Amygdala (tissue), 56 donors: ENCODE measurements at places on chromosomes 13 and 19.
A peak's percentile ranks its signal among the peaks of the same experiment; 100 is the strongest.

DNA sequence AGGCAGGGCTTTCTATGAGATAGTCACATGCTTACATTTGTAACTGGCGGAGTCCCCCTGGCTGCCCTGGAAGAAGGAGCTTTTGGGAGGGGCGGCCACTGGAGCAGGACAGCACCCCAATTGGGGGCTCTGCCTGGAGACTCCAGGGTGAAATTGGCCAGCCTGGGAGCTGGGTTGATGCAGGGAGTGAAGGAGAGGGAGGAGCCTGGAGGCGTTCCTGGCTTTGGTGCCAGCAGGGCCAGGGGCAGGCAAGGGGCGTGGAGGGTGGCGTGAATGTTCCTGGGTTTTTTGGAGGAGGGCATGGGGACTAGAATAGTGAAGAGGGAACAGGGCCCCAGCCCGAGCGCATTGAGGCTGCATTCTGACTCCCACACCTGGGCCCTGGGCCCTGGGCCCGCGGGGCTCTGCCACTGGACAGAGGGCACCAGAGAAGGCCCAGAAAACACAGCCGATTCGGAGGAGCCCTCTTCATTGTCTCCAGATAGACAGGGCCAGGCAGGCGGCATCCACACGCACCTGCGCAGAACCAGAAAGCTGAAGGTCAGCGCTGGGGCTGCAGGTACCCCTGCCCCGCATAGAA is 29.5 kb downstream of the COMP start:
- no peak for DNase-seq

- DNase-seq = no peak
These were observed 12.2 kb downstream of the XAB2 start for GRCh38 chr19:7617172-7617571.

- no peak for DNase-seq
These were observed 207.4 kb downstream of the NHLRC3 start for GRCh38 chr13:39245688-39246087.

DNA sequence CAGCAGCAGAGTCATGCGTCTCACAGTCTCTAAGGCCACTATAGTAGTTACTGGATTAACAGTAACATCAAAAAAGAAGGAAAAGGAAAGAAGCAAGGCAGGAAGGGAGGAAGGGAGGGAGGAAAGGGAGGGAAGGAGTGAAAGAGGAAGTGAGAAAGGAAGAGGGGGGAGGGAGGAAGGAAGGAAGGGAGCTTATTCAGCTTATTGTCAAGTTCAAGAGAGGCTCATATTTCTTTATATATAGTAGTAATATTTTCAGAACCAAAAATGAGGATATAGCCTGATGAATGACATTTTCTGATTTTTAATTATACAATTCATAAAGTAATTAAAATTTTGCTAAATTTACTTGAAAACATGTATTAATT is 17.7 kb upstream of the RUBCNL start:
- DNase-seq = no peak

- no peak for DNase-seq
These were observed 19.9 kb downstream of the GAS6 start for GRCh38 chr13:113843864-113844556.

- no peak for DNase-seq
These were observed 88.1 kb upstream of the SOX21 start for GRCh38 chr13:94800423-94800822.

GRCh38 chr13:33958964-33959363 is 141.0 kb downstream of the RFC3 start:
- DNase-seq = no peak

DNA sequence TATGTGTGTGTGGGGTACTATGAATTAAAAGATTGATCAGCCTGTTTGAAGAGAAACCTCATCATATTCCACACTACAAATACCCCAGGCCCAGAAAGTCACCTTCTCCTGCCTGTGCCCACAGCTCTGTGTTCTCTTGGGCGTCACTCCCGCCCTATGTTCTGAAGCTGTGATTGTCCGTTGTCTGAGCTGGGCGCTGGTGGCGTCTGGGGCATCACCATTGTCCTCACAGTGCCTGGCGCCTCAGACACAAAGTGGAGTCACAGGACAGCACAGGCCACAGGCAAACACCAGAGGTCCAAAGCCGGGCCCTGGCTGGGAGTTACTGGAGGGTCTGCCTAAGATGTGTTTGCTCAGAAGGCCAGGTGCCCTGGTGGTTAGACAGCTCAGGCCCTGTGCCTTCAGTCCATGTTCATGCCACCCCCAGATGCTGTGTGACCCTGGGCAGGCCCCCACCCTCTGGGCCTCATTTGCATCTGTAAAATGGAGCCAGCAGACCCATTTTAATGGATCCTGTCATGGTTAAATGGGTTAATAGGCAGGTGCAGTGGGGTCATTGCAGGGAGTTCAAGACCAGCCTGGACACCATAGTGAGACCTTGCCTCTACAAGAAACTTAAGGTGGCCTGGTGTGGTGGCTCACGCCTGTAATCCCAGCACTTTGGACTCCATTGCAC is 34.5 kb downstream of the DNM2 start:
- peak; percentile 65 for DNase-seq

DNA sequence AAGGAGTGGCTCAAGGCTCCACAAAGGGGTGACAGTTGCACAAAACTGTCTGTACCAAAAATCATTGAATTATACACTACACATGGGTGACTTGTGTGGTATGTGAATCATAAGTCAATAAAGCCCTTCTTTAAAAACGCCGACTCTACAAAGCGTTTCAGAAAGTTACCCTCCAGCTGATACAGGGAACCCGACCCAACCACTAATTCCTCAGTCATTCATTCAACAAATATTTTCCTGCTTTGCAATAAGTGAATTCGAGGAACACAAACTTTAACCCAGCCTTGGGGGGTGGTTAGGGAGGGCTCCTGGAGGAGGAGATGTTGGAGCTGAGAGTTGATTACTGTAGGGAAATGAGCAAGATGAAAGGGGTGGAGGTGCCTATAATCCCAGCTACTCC is 32.0 kb downstream of the LTBP4 start:
- DNase-seq = no peak

- DNase-seq = no peak
These were observed 393.0 kb downstream of the ITGBL1 start for GRCh38 chr13:101845245-101846020.

GRCh38 chr19:49565261-49565660 is 15.1 kb downstream of the NOSIP start:
- no peak for DNase-seq

- no peak for DNase-seq
These were observed 47.9 kb downstream of the ZNF99 start for GRCh38 chr19:22735911-22736645.

- DNase-seq = peak; percentile 80
These were observed 65.1 kb downstream of the ZNF823 start for GRCh38 chr19:11673608-11674041.

DNA sequence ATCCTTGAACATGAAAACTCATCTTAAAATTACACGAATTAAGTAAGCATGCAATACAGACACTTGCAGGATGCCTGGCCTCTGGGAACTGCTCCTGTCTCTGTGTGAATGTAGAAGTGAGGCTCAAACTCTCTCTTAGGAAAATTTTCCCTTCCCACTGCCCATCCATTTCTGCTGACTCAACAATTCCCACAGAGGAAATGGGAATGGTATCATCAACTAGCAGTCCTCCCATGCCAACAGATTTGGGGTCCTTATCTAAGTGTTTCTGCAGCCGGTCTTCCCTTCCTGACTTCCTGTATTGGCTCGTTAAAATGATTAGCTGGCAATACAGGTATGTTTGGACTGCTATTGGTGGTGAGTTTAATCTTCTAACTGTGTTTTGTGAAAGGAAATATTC is 85.8 kb downstream of the DOCK9 start:
- no peak for DNase-seq

DNA sequence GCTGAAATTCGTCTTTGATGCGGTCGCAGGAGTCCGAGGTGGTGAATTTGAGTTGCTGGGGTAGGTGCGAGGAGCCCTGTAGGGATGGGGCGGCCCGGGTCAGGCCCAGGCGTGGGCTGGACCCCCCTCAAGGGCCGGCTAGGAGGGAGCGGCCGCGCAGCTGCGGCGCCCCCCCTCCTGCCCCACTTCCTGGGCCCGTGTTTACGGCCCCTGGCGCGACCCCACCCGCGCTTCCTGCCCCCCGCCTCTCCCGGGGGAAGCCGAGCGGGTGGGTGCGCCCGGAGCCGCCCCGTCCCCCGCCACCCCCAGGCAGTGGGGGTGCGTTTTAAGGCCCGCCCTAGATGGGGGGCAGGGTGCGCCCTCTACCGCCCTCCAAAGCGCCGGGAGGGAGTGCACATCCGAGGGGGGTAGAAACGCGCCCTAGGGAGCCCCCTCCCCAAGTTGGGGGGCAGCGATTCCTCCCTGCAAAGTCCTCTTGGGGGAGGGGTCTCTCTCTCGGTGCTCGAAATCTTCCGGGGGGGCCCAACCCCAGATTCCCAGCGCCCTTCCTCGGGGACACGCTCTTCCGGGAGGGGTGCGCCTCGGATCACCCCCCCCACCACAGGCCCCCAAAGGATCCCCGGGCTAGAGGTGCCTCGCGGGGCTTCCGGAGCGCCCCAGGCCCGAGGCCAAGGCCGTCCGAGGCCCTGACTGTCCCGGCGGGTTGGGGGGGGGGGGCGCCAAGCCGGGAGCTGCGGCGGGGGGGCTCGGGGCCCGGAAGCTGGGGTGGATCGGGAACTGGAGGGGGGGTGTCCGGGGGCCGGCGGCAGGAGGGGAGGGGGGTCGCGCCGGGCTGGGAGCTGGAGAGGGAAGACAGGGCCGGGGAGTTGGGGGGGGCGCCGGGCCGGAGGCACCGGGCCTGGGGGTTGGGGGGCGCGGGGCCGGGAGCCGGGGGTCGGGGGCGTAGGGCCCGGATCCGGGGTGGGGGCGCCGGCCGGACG is 823 bp downstream of the TLE5 start:
- DNase-seq = no peak

DNA sequence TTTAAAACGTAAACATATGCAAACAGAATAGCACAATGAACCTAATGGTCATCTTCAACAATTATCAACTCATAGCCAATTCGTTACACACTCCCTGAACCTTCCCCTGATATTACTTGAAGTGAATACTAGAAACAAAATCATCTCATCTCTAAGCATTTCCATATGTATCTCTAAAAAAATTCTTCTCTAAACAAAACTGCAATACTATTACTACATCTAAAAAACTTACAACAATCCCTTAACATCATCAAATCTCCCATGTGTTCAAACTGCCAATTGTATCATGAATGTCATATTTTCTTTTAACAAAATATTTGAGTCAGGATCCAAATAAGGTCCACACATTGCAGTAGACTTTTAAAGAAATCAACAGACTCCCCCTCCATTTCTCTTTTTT is 61.4 kb downstream of the FRY start:
- no peak for DNase-seq

- DNase-seq = no peak
These were observed 117.2 kb upstream of the MAB21L1 start for GRCh38 chr13:35593651-35594050.

DNA sequence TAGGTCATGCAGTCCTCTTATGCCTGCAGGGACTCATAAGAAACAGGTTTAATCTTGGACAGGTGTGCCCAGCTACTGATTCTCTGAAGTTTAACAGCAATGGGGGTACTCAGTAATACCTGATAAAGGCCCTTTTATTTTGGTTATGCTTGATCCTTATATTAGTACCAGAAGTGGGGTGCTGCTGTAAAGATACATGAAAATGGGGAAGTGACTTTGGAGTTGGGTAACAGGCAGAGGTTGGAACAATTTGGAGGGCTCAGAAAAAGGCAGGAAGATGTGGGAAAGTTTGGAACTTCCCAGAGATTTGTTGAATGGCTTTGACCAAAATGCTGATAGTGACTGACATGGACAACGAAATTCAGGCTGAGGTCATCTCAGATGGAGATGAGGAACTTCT is 14.6 kb upstream of the TMTC4 start:
- no peak for DNase-seq

DNA sequence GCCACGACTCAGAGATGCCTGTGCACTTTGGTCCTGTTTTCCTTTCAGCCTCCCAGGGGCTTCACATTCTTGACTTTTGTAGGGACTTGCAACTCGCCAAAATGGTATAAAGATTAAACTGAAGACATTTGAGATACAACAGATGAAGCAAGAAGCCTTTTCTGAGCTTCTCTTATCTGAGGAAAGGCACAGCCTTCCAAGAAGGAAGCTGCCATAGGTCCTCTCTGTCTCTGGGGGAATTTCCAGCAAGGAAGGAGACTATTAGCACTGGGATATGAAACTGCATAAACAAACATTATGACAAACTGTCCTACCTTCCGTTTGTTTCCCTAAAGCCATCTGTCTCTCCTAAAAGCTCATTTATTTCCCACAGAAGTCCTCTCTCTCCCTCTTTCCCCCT is 39.3 kb downstream of the TGDS start:
- DNase-seq = no peak

DNA sequence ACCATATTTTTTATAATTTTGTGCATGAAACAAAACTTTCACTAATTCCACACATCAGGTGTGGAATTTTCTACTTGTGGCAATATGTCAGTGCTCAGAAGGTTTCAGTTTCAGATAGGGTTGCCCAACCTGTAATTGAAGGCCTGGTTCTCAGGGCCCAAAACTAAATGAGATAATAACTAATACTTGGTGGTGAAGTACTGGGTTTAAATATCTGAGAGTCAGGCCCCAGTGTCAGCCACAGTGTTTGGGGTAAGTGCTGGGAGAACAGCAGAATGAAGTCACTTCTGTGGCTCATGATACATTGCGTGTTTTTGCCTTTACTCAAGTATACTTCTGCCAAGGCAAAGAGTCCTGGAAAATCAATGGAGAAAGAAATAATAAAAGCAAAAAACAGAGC is 5.6 kb downstream of the SAFB start:
- no peak for DNase-seq

- DNase-seq = no peak
These were observed 4.2 kb upstream of the OR7A17 start for GRCh38 chr19:14889994-14890642.

DNA sequence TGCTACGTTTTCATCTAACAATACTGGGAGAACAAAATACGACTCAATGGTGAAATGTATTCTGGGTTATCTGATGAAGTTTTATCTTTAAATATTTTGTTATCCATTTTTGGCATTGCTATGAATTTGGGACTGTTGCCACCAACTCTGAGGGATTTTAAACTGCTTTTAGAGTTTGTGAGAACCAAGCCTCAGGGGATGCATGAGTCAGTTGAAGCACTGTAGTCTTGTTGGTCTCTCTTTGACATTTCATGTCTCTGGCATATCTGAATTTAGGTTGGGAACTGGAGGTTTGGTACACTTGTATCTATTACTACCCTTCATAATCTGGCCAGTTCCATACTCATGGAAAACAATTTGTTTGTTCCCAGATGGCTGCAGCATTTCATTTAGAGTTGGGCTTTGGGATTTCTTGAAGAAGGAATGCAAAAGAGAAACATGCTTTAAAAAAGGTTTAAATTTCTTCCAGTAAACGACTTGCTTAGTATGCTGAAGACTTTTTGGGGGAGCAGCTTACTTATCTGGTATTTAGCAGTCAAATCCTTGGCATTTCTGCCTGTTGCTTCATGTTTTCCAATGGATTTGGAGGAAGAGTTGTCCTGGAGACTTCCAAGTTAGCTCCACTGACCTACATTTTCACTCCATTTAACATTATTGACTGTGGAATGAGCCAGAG is 28.9 kb downstream of the ARHGEF7 start:
- no peak for DNase-seq

GRCh38 chr19:28436320-28436719 is 776.6 kb downstream of the UQCRFS1 start:
- no peak for DNase-seq

- no peak for DNase-seq
These were observed 39.3 kb downstream of the CEBPG start for GRCh38 chr19:33412601-33413425.
